ENCODE measurements at places on chromosomes 7 and 10.

DNA sequence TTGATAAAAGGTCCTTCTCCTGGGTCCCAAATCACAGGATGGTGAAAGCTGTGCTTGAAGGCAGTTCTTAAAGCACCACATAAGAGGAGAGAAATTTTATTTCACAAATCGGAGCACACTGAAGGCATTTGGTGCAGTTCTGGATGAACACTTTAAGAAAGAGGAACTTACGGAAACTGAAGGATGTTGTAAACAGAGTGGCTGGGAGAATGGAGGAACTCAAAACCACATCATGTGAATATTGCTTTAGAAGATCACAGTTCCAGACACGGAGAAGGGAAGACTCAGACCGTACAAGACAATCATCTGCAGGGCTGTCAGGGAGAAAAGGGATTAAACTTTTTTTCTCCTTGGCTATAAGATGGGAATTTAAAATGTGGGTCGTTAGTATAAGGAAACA, 9.0 kb upstream of the GPR141 start:
- no peak for DNase-seq

- DNase-seq, result peak; percentile 65
Observed at GRCh38 chr7:106070567-106071254, 41.4 kb downstream of the SYPL1 start.

DNA sequence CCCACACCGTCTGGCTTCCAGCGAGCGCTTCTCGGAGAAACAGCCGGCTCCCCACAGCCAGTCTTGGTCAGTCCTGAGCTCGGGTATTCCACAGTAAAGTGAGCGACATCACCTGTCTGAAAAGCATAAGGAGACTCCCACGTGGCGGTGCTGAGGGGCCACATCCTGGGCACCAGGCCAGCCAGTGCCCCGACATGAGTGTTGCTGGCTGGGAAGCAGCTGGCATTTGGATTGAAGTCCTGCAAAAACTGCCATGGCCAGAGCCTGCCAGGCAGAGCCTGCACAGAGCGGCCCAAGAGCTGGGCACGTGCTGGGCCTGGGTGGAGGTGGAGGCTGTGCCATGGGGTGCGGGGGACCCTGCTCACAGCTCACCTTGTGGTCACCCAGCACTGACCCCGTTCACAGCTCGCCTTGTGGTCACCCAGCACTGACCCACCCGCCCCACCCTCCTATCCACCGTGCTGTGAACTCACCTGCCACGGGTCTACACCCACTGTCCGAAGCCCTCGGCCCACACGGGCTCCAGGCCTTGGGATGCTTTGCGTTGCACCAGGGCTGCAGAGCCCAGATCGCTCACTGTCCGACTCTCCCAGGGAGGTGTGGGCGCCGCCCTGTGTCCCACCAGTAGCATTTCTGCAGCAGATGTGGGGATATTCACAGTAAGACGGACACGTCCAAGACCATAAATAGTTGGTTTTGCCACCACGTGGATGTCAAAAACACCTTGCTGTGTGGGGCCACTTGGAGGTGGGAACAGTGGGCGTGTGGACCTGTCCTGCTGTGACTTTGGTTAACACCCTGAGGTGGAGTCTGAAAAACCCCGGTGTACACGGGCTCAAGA, 48.8 kb downstream of the PITRM1 start:
- no peak for DNase-seq

GRCh38 chr7:101987494-101987893, 170.1 kb downstream of the CUX1 start:
- DNase-seq, result no peak

GRCh38 chr7:101625031-101625791, 3.9 kb downstream of the MYL10 start:
- DNase-seq, result no peak

DNA sequence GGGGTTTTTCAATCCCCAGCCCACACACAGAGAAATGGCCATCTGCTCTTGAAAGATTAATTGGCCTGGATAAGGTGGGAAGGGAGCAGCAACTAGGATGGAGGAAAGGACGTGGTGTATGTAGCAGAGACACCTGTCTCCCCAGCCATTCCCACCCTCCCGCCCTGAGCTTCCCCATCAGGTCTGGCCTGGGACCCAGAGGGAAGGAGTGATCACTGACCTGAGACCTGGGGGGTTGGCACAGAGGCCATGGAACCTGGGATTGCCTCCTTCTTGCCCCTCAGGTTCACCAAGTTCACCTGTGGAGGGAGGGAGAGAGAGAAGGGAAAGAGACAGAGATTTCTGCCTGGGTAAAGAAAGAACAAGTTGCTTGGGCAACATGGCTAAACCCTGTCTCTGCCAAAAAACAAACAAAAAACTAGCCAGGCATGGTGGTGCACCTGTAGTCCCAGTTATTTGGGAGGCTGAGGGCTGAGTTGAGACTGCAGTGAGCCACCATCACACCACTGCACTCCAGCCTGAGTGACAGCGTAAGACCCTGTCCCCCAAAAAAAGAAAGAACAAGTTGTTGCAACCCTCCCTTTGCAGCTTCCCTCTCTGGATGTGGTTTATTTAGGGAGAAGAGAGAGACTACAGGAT, 11.3 kb upstream of the TRPV6 start:
- no peak for DNase-seq

GRCh38 chr10:112275512-112276245, 7.5 kb upstream of the TECTB start:
- DNase-seq, result peak; percentile 10

GRCh38 chr10:35638101-35638500, 4.0 kb downstream of the FZD8 start:
- DNase-seq, result no peak

DNA sequence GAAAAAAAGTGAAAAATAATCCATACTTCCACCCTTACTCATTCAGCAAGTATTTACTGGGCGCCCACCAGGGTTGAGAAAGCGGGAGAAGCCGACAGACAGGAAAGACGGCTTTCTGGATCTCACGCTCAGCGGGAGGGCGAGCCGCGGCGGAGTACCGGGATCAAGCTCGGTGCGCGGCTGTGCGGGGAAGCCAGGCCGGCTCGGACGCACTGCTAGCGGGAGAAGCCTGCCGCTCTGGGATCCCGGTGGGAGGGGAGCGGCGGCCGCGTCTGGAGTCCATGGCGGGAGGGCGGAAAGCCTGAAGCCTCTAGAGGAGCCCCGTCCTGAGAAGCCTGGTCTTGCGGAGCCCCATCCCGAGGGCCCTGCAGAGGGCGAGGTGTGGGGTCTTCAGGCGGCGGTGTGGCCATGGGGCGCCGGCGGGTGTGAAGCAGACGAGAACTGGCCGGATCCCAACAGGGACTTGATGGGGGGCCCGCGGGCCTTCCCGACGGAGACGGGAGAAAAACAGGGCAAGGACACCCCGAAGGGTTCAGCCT, 82.9 kb downstream of the VIPR2 start:
- DNase-seq, result no peak

GRCh38 chr7:92282930-92283329, 37.2 kb downstream of the ANKIB1 start:
- no peak for DNase-seq

GRCh38 chr10:121250995-121251764, 347.1 kb downstream of the FGFR2 start:
- DNase-seq, result no peak

DNA sequence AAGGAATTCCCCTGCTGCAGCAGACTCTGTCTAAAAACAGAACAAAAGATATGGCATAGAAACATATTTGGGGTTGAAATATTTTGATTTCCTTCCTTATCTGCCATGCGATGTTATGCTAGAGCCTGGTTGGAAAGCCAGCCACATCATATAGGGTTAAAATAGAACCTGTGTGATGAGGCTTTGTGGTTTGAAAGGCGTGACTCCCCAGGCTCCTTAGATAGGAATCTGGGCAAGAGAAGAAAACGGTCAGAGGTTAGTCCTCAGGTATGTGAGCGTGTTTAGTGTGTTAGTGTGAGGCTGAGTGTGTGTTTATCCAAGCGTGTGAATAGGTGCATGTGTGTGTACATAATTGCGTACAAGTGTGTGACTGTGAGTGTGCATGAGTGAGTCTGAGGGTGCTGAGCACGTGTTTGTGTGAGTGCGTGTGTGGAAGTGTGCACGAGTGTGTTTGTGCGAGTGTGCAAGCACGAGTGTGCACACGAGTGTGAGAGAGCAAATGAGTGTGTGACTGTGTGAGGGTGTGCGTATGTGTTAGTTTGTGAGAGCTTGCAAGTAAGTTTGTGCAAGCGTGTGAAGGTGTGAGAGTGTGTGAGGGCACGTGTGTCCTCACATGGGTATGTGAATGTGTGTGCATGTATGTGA, 79.9 kb downstream of the COL26A1 start:
- no peak for DNase-seq

Data from bronchial epithelial cell (primary cell).